ENCODE measurements at places on chromosomes 6 and 20.

DNA sequence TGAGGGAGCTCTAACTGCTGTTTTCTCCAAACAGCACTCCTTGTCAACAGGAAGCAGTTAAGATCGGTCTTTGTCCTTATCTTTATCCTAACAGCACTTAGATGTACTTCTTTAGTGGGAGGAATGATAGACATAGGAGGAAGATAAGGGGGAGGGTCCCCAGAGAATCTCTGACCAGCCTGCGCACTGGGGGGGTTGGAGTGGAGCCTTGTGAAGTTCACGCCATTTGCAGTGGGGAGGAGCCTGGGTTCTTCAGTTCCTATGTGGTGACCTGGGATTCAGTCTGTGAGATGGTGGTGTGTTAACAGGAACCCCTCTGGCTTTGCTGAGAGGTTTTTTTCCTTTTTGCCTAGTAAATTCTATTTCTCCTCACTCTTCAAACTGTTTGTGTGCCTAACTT lies 18.1 kb upstream of the ASCC3 start:
- DNase-seq: no peak

DNA sequence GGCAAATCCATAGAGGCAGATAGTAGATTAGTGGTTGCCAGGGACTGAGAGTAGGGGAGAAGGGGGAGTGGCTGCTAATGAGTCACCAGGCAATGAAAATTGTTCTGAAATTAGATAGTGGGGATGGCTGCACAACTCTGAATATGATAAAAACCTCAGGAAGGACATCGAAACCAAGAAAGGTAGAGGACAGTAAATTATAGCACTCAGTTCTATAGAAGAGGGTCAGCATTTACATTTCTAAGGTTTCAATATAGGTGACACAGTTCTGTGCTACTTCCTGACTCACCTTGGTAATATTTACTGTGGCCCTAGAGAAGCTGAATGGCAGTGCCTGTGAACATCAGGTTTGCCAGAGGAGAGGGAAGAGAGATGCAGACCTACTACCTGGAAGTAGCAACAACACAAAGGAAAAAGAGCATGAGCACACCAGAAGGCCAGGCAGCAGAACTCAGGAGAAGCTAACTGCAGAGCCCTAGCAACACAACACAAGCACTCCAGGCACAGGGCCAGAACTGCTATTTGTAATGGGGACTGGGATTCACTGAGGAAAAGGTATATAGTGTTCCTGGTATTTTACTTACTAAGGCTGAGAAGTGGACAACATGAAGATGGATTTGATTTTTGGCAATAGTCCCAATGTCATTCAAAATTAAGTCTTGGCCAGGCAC lies 75.9 kb downstream of the PLCG1 start:
- DNase-seq: no peak

DNA sequence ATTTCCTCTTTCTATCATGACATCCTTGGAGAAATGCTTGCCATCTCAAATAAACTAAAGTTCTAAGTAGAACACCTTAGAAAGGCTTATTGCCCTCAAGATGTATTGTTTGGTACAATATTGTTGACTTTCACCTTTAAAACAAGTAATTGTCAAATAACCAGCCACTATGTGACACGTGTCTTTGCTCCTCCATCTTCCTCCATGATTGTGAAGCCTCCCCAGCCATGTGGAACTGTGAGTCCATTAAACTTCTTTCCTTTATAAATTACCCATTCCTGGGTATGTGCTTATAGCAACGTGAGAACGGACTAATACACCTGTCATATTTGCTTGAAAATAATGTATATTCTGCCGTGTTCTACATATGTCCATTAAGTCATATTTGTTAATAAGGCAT lies 126.5 kb downstream of the BMP5 start:
- DNase-seq: no peak

DNA sequence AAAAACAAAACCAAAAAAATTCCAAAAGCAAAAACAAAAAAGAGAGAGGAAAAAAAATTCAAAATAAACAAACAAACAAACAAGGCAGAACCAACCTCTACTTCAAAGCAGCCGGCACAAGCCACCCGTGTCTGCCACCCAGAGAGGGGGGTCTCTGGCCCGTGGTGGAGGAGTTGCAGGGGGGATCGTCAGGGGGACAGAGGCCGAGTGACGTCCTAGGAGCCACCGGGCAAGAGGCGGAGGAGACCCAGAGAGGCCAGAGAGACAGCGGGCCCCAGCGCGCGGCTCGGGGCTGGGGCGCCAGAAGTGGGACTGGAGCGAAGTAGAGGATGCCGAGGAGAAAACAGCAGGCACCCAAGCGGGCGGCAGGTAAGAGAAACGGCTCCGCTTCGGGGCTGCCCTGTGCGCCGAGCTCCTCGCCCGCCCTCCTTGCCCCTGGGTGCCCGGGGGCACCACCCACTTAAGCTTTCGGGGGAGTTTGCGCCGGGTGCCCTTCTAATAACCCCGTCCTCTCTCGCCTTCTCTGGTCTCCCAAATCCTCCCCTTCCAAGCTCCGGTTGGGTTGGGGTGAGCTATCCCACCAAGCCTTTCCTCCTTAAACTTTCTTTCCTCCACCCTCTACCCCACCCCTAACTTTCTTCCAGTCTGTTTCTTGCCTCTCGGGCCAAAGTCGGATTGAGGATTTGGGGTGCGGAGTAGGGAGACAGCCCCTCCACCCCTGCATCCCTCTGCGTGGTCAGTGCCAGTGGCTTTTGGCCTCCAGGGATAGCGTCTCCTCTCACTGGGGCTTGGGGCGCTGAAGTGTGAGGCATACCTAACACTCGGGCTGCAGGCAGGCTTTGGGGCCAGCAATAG lies 1.0 kb downstream of the TSHZ2 start:
- no peak for DNase-seq

- no peak for DNase-seq
Observed at GRCh38 chr6:150316936-150317335, 51.9 kb upstream of the IYD start.

DNA sequence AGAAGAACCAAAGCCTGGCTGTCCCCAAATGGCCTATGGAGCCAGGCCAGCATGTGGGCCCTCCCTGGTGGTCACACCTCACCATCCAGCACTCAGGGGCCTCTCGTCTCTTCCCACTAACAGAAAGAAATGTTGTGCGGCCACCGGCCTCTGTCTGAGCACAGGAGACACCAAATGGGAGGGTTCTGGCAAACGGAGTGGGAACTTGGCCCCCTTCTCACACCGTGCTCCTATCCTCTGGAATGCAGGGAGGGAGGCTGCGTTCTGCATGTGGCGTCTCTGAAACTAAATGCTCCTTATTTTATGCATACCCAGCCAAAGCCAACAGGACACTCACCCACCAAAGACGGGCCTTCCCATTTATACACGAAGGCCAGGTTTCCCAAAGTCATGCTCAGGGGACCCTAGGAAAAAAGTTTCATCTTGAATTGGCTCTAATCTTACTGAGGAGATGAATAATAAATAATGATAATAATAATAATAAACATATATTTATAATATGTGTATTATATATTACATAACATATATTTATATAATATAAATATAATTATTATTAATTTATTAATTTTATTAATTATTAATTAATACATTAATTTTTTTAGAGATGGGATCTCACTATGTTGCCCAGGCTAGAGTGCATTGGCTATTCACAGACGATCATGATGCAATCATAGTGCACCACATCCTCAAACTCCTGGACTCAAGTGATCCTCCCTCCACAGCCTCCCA lies 102.4 kb downstream of the FOXF2 start:
- DNase-seq: no peak

GRCh38 chr6:125808060-125808459 lies 17.3 kb downstream of the NCOA7 start:
- no peak for DNase-seq

DNA sequence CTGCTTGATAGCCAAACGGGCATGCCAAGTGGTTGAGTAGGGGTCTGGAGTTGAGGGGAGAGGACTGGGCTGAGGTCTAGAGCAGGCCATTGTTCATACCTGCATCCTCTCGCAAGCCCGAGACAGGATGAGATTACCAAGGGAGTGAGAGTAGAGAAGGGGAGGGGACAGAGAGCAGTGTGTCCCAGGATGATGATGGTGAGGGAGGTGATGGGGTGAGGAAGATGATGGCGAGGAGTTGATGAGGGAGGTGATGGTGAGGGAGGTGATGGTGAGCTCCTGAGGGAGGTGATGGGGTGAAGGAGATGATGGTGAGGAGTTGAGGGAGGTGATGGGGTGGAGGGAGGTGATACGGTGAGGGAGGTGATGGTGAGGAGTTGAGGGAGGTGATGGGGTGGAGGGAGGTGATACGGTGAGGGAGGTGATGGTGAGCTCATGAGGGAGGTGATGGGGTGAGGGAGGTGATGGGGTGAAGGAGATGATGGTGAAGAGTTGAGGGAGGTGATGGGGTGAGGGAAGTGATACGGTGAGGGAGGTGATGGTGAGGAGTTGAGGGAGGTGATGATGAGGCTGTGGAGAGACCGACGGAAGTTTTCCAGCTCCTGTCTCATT lies 6.4 kb downstream of the TMEM181 start:
- no peak for DNase-seq

DNA sequence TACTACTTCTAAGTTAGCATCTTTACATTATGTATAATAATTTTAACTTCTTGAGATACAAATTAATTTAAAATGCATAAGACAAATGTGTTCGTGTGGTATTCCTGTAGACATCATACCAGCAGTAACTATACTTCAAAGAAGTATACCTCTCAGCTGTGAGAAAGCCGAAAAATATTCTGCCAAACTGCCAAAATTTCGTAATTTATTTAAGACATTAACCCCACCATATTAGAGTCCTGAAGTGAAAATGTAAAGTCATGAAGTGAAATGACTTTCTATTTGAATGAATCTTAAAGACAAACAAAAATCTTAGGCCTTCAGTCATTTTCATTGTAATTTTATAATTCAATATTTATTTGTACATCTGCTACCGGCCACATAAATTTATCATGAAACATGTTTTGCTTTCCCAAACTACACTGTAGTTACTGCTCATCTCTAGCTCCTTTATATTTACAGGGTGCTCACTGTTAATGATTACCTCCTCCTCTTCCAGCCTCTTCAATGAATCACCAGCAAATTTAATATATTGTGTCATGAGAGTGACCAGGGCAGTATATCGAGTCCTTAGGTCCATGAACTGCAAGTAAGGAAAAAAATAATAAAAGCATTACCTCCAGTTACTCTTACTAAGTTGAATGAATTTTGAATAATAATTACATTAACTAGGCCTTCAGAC lies 18.5 kb downstream of the DST start:
- no peak for DNase-seq

- DNase-seq: no peak
Observed at GRCh38 chr6:74115674-74116073, 419.7 kb downstream of the CD109 start.

GRCh38 chr6:90218959-90219208 lies 77.8 kb downstream of the BACH2 start:
- no peak for DNase-seq

- DNase-seq: no peak
Observed at GRCh38 chr6:119539066-119539746, 189.6 kb upstream of the MAN1A1 start.

- DNase-seq: no peak
Observed at GRCh38 chr6:135002974-135003703, 51.5 kb downstream of the HBS1L start.

GRCh38 chr20:13819885-13820645 lies 35.2 kb downstream of the NDUFAF5 start:
- DNase-seq: no peak

GRCh38 chr6:6703699-6704098 lies 115.2 kb downstream of the LY86 start:
- DNase-seq: no peak

GRCh38 chr6:20811109-20811761 lies 277.0 kb downstream of the CDKAL1 start:
- DNase-seq: peak; percentile 91

DNA sequence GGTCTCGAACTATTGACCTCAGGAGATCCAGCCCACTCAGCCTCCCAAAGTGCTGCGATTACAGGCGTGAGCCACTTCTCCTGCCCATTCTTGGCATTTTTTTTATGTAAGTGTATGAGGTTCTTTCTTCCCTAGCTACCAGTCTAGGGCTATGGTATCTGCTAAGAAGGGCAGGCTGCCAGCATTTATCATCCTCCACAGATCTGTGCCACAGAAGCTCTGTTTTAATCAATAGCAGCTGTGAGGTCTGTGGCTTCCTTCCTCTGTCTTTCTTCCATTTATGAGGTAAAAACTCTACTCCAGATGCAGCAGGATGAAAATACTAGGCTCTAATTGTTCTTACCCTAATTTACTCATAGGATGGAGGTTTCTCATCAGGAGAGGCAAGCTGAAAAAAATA lies 1382.4 kb upstream of the ADGRB3 start:
- DNase-seq: no peak

DNA sequence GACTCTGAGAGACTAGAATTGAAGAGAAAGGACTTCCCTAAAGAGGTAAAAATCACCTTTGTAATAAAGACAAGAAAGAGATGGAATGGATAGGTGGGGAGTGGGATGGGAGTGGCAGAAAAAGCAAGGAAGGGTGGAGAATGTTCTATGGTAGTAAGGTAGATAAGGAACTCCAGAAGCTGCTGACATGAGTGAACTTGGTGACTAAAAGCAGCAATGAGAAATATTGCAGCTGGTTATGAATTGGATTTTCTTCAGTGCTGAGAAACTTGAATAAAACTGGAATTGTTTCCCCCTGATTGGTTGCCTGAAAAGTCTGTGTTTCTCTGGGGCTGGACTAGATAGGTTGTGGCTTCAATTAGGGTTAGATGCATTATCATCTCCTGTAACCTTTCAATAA lies 15.7 kb upstream of the DTNBP1 start:
- DNase-seq: no peak

GRCh38 chr6:6730831-6731230 lies 142.3 kb downstream of the LY86 start:
- DNase-seq: peak; percentile 82

DNA sequence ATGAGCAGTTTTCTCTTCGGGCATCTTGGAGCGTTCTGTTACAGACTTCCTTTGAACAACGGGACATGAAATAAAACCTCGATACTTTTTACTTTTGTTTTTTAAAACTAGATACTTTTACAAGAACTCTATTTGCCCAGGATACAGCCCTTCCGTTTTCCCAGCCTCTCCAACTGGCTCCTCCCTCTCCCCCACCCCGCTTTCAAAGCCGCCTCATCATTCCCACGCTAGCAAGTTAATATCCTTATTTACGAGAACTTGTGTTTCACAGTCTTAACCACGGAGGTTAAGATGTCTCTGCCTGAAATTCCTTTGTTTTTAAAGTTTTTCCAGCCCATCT lies 241 bp upstream of the CFAP206 start:
- no peak for DNase-seq

DNA sequence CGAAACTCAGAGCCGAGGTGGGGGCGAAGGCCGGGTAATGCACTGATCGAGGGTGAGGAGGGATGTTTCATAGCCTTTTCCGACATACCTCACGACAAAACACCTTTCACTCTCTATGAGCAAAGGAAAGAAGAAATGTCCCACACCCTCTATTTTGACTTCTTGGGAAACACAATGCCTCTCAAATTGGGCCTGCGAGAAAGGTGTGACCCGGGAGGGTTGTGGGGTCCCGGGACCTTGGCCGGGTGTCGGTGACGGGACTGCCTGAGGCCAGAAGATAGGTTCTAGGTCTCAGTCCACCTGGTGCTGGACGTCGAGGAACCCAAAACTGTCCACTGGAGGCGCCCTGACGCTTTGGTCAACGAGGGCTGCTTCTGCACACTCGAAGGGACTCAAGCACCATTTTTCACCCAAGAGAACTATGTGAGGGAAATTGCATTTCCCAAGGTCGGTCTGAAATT lies 41.1 kb upstream of the OSTM1 start:
- DNase-seq: no peak

Measured in AG04450 (cell line).